ENCODE measurements at places on chromosomes 1 and 21.

- DNase-seq = no peak
Observed at GRCh38 chr1:157400766-157401165, 151.5 kb downstream of the FCRL5 start.

DNA sequence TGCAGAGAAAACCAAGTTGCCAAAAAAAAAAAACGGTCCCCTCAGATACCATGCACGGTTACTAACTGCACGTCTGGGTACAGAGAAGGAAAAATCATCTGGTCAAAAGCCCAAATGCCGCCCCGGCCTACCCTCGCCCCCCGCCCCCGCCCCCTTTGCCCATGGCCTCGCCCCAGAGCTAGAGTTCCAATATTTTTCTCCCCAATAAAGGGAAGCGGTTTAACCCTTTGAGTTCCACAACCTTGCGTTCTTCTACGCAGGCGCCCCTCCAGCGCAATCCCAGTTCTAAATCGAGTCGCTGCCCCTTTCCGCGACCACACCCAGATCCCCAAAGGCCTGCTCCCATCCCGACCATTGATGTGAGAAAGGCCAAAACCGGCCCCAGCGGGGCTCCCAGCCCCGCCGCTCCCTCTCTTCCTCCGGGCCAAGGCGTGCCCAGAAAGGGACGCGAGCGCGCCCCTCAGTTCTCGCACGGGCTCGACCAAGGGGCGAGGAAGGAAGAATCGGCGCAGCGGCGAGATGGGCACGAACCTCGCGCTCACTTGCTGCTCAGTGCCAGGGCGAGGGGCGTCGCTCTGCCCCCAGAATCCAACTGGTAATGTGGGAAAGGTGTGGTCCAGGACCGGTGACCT, 797 bp downstream of the WDR47 start:
- peak; percentile 9 for DNase-seq

DNA sequence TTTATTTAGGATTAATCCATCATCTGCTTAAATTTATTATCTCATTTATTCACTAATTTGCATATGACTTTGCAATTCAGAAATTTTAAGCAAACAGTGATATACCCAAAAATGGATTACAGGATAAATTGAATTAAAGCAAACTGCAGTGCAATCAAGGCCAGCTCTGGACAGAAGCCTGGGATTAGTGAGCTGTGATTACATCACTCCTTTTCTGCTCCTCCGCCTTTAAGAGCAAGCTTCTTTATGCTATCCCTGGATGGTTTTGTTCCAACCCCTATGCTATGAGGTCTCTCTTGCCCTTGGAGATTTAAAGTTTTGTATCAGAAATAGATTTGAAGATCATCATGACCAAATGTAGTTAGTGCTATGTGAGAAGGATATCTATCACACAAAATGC, 32.6 kb downstream of the GPR52 start:
- DNase-seq = no peak

- no peak for DNase-seq
Observed at GRCh38 chr1:84541679-84542078, 32.6 kb downstream of the CTBS start.

DNA sequence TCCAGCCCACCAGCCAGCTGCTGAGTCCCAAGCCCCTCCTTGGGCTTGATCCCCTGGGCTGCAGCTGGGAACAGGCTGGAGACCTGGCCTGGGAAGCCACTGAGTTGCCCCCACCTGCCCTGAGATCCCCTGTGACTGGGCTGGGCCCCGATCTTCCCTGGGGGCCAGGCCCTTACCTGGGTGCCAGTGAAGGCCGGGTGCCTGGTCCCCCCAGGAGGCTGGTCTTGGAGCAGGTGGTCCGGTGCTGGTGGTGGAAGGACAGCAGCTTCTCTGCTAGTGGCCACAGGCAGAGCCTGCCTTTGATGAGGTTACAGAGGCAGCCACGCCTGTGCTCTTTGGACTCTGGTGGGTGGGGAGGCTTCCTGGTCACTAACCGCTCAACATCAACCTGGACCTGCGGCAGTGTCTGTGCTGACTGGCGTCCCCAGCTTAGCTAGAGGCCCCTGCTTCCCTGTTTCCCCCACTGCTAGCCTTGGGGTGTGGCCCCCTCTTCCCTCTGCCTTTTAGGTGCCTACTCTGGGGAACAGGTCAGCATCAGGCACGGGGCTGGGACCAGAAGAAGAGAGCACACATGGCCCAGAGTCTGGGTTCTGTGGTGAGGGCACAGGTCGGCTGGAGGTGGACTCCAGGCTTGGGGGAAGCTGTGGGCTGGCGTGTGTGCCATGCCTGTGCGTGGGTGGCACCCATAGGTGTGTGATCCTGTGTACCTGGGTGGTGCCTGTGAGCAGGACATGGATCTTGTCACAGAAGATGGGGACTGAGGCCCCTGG, at the start of gene EPS8L3:
Gene EPS8L3 (minus strand): TSS at position 278 of the 770 bp plus-strand sequence. CDS start 2,174 bp downstream, outside the sequence.
- no peak for DNase-seq

GRCh38 chr1:163298365-163298764, 23.4 kb upstream of the NUF2 start:
- DNase-seq = no peak

DNA sequence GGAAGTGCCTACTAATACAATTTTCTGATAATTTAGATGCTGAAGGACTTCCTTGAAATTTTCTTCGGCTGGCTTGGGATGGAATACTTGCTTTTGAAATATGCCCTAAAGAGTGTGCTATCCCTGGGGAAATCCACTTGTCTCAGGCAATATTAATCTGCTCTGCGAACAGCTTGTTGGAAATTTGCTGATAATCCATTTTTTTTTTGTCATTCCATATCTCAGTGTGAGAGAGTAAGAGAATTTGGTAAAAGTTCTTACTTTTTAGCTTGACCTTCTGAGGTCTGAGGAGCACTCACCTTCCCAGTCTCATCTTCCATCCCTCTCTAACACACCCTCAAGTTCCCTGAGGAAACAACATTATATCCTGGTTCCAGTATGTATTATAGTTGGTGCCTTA, 36.8 kb downstream of the DNAJC6 start:
- no peak for DNase-seq

DNA sequence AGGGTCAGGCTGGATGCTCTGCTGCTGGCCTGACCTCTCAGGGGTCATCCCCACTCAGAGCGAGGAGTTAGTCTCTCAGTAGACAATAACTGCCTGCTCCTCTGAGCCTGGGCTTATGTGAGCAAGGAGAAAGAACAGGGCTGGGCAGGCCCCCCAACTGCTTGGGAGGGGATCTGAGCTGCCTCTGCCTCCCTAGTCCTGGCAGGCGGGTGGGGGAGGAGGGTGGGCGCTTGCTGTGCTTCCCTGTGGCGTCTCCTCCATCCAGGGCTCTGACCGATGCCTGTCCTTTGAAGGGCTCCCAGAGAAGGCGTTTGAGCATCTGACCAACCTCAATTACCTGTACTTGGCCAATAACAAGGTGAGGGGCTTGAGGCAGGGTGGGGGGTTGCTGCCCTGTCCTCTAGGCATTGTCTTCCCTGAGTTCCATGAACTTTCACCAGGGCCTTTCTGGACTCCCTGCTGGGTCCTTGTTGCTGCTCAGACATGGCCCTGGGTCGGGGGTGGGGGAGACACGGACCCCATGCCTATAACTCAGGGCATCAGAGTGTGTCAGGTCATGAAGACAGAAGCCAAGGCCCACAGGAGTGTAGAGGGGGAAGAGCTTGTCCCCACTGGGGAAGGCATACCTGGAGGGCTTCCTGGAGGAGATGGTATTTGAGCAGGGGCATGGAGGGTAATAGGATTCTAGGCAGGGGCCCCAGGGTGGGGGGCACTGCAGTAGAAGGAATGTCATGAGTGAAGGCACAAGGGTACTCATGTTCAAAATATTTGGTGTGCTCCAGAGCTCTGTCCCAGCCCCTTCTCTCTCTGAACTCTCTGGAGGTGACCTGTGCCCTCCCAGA, 12.5 kb downstream of the PODN start:
- DNase-seq = no peak

DNA sequence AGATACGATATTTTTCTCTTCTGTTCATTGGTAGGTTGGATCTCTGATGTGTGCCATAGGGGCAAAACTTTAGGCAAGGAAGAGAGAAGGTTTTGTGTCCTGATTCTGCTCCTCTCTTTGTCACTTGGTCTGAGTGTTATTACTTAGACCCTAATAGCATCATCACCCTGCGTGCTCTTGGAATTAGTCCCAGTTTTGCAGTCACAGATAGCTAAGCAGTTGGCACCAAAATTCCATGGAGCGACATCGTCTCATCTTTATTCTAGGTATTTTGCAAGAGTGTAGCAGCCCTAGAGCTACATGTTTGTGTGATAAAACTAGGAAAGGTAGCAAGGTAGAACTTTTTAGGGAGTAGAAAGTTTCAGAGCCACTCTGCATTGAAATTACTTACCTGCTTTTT, 23.8 kb downstream of the PIP5K1A start:
- no peak for DNase-seq

- DNase-seq = no peak
Observed at GRCh38 chr1:229093609-229094336, 177.1 kb upstream of the RAB4A start.

GRCh38 chr1:198605406-198605805, 33.4 kb upstream of the PTPRC start:
- DNase-seq = no peak

DNA sequence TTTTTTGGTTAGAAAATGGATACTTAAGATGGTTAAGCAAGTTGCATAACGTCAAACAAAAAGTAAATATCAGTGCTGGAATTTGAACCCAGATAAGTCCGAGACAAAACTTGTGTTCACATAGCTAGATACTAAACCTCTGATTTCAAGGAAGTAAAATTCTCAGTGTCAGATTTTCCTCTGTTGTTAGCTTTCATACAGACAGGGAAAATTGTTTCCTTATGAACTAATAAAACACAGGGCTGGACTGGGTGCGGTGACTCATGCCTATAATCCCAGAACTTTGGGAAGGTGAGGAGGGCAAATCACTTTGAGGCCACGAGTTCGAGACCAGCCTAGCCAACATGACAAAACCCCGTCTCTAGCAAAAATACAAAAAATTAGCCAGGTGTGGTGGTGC, 51.3 kb downstream of the PCNX2 start:
- no peak for DNase-seq

DNA sequence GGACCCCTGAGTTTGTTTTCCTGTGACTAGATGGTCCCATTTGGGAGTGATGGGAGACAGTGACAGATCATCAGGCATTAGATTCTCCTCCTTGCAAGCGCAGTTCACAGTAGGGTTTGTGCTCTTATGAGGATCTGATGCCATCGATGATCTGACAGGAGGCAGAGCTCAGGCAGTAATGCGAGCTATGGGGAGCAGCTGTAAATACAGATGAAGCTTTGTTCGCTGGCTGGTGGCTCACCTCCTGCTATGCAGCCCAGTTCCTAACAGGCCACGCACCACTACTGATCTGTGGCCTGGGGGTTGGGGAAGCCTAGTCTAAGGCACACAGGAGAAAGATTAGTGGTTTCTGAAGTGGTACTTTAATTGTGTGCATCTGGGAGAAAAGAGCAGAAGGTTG, 7.1 kb upstream of the PLPP3 start:
- DNase-seq = no peak

DNA sequence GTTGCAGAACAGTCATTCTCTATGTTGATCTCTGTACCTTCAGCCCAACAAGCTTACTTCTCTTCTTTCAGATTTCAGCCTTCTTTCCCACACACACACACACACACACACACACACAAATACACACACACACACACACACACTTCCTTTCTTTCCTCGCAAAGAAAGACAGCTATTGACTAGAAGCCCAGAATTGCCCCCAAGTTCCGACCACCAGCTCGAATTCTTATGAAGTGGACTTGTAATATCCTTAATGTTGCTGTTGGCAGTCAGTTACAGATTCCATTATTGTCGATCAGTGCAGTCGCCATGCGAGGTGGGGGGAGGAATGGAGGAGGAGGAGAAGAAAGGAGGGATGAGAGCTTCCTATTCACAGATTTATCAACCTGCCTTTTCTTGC, 125.5 kb downstream of the CLEC20A start:
- no peak for DNase-seq

GRCh38 chr1:100972185-100972584, 53.4 kb downstream of the DPH5 start:
- DNase-seq = no peak

GRCh38 chr1:152858062-152858461, 1.7 kb upstream of the LCE7A start:
- no peak for DNase-seq

GRCh38 chr1:150515328-150516049, at the start of gene FALEC:
Gene FALEC (plus strand): TSS chr1:150515752.
- DNase-seq = peak; percentile 90

DNA sequence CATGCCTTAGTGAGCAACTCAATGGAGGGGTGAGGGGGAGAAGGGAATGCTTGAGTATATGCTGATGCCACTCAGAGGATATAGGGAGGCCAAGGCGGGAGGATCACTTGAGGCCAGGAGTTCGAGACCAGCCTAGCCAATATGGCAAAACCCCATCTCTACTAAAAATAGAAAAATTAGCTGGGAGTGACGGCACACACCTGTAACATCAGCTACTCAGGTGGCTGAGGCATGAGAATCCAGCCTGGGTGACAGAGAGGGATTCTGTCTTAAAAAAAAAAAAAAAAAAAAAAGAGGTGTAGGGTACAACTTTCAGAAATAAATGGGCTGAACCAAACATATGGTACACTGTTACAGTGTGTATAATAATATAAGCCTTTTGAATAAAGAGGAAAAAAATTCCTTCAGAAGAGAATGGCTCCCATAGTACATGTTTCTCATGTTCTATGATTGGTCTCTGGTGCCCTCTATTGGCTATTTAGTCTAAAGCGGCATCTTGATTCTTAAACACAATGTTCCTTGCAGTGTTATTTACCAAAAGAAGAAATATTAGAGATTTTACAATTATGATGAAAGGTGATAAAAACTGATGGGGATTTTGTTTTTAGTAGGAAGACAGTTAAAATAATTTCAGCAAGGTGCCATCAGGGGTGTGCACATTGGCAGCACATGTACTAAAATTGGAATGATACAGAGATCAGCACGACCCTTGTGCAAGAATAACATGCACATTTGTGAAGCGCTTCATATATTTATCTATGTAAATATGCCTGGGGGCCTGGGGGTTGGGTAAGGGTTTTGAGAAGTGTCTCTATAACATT, 109.8 kb downstream of the PATJ start:
- no peak for DNase-seq

DNA sequence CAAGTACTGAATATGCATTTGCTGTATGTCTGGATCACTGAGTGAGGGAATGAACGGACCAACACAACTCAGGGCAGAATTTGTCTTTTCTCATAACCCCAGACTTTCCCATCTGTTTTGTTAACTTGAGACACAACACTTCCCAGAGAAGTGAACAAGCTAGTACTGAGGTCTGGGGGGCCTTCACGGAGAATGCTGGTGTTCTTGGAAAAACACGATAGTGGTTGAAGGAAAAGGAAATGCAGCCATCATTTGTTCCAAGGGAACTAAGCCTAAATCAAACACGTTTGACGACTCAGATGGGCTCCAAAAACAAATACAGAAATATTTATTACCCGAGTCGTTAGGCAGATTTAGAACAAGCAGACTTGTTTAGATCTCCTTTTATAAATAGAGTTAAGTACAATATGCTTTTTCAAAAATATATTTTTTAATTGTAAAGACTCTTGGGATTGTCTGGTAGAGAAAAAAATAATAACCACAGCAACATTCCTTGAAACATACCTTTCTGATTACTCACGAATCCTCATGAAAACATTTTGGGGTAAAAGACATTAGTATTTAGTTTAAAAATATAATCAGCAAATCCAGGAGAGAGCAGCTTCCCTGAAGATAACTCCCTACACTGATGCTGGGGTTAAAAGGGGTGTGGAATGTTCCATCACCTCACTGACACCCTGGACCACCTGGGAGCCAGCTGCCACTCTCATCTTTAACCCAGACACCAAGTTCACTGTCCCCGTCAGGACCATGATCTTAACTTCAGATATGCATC, 427.7 kb upstream of the RUNX1 start:
- no peak for DNase-seq

All from stimulated activated CD8-positive, alpha-beta memory T cell treated with anti-CD3 and anti-CD28 coated beads, Interleukin-2, amount 100 ng/mL, for 48 hours (primary cell).